ENCODE measurements at places on chromosomes 2 and 18.
A peak's percentile ranks its signal among the peaks of the same experiment; 100 is the strongest.

DNA sequence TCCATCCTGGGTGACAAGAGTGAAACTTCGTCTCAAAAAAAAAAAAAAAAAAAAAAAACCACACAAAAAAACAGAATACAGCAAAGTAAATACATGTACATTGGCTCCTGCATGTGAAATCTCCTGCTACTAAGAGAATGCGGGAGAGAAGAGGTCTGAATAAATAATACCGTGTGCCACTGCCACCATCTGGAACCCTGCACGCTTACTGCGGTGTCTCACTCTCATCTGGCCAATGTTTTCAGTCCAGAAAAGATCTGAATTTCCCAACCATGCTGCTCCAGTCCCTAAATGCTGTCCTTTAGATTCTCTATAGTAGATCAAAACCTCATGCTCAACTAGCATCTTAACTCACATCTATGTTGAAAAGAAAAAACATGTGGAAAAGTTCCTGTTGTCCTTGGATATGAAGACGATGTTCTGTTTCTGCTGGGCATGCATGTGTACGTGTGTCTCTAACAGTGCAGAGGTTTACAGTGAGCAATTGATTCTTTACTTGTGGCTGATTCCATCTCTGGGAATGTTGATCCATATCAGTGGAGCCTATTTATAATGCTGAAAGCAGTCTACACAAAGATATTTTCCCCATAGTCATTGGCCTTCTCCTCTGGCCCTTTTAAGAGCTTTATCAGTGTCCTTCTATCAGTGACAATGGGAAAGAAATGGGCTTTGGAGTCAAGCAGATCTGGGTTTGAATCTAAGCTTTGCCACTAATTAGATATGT, 11.9 kb downstream of the STON1 start:
- no peak for DNase-seq

GRCh38 chr18:49846718-49847470, 33.6 kb upstream of the ACAA2 start:
- DNase-seq = no peak

GRCh38 chr2:19833978-19834377, 67.8 kb downstream of the TTC32 start:
- no peak for DNase-seq

- peak; percentile 18 for DNase-seq
These were observed 125.8 kb downstream of the PTGR3 start for GRCh38 chr18:75083131-75083530.

- no peak for DNase-seq
These were observed 235.6 kb upstream of the ZNF521 start for GRCh38 chr18:25587545-25587944.

GRCh38 chr2:137967042-137967441, 2.8 kb downstream of the HNMT start:
- no peak for DNase-seq

- DNase-seq = no peak
These were observed 15.7 kb upstream of the TRIB2 start for GRCh38 chr2:12700989-12701388.

- DNase-seq = no peak
These were observed 169.1 kb upstream of the MC4R start for GRCh38 chr18:60541661-60542060.

DNA sequence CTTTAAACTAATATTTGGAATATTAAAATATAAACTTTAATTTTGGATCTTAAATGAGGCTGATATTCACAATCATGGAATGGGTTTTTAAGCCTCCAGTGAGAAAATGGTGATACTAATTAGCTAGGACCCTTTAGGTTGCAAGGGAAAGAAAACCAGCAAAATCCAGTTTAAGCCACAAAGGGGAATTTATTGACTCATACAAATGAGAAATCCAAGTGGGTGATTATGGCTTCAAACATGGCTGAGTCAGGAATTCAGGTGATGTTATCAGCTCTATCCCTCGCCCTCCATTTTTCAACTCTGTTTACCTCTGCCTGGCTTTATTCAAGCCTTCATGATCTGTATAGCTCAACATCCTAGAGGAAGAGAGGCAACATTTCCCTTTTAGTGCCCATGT, 75.3 kb upstream of the DLX2 start:
- no peak for DNase-seq

DNA sequence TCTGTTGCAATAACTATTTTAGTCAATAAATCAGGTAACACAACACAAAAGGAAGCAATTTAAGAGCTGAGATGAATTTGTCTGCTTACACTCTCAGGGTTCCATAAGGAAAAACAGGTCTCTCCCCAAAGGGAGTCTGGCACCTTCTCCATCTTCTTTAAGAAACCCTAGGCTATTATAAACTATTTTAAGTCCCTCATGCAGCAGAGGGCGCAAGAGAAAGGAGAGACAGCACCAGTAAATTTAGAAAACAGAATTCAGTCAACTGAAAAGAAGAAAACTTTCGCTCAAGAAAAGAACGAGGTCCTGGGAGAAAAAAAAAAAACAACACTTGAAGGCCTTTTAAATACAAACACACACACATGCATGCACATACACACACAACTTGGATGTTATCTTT, 19.1 kb downstream of the SULT1C4 start:
- no peak for DNase-seq

DNA sequence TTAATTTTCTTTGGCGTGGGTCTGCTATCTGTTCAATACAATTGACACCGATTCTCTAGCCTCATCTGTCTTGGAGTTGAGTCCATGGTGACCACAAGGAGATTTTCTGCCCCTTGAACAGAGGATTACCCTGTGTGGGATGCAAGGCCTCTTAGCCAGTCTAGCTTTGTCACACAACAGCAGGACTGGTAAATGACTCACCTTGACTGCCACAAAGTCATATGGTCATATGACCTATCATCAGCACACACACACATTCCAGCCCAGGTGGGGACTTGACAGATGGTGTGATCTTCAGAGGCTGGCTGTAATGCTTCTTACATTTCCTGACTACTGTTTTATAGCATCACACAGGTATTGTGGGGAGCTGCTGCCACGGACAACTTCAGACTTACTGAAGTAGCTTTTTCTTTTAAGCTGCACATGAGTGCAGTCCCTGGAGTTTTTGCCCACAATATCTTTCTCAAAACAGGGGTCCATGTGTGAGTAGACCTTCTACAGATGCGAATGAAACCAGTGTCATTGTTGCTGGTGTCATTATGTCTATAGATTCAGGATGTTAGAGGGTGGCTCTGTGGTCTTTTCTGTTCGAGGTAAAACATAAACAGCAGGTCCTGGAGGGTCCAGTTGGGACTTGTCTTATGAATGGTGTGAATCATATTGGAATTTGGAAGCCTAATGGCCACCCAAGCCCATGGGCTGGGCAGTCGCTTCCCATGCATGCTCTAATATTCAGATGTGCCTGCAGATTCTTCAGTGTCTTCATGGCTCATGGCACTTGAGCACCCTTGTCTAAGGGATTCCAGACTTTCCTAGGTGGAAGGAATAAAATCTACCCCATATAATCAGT, 18.6 kb upstream of the ACOXL start:
- no peak for DNase-seq

- no peak for DNase-seq
These were observed 925.7 kb downstream of the EPHA4 start for GRCh38 chr2:220646424-220646823.

DNA sequence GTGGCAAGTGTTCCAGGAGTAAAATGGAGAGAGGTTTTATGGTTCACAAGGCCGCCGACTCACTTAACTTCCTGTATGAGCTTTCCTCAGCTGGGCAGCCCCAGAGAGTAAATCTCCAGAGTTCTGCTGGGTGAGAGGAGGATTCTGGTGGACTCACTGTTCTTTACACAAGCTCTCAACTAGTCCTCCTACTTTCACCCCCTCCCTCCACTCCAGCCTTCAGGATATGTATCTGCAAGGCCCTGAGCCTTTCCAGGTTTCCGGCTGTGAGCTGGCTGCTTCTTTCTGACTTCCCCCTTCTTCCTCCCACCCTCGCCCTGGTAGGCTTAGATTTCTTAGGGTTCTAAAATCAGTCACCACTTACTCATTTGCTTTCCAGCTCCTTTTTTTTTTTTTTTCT, 34.0 kb downstream of the EML6 start:
- DNase-seq = no peak

GRCh38 chr2:58834404-58834803, 593.3 kb upstream of the FANCL start:
- DNase-seq = no peak

DNA sequence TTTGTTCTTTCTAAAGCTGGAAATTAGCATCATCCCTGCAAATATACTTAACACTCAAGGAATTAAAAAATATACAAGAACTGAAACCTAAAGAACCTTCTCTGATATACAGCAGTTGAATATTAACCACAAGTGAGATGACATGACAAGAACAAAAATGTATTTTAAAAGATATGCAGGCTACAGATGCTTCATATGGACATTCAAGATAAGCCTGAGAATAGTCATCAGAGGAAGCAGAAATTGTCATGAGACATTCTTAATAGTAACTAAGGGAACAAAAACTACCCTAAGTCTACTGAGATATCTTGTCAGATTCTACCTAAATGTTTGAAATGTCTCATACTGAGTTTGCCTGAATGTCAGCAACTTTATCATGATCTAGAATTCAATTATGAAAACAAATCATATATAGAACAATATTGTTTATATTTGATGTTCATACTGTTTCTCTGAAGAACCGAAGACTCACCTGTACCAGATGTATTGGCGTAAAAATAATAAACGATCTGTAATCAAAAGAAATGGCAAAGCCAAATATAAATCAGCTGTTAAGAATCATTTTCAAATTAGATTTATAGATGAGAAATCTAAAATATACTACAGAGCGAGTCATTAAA, 4.7 kb downstream of the NBAS start:
- DNase-seq = no peak

DNA sequence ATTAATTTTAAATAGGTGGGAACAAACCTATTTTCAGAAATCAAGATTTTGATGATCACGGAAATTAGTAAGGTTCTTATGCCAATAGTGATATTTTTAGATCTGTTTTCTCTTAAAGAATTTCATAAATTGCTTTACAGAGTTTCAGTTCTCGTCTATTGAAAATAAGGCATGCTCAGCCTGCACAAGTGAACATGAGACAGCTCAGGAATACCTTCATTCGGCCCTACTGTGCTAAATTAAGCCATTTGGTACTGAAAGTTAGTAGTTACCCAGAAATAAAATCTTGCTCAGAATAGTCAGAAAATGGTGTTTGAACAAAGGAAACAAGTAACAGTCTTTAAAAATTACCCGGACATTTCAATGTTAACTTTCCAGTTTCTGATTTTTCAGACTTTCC, 60.4 kb downstream of the DLGAP1 start:
- DNase-seq = no peak

DNA sequence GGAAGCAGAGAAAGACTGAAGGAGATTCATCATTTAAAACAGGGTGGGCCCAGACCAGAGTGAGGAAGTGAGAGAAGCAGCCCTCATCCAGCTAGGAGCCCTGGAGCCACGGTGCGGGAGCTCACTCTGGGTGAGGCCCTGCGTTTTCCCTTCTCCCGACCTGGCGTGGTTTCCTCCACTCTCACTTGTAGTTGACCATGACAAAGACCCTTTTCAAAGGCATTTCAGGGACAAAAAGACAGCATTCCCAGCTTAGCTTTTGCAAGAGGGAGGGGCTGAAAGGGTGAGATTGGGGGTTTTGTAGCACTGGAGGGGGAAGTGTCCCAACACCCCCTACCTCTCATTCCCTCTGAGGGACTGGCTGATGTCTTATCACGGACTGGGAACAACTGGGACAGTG, 56.6 kb downstream of the TRPM8 start:
- DNase-seq = peak; percentile 30

DNA sequence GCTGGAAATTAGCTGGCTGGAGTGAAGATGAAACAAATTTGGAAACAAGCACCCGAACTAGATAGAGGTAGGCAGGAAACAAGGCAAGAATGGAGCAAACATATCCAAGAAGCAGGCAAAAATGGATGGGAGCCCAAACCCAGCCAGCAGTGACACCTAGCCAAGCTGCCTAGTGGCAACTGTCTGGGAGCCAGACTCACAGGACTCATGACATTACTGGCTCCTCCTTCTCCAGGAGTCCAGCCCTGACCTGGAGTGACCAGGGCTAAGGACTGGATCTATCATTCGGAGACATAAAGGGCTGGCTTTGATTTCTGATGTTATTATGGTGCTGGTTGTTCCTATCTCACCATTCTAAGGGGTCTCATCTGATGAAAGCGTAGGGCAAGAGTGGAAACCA, 21.3 kb upstream of the ALK start:
- DNase-seq = no peak

GRCh38 chr2:98489971-98490962, 45.6 kb downstream of the INPP4A start:
- no peak for DNase-seq

DNA sequence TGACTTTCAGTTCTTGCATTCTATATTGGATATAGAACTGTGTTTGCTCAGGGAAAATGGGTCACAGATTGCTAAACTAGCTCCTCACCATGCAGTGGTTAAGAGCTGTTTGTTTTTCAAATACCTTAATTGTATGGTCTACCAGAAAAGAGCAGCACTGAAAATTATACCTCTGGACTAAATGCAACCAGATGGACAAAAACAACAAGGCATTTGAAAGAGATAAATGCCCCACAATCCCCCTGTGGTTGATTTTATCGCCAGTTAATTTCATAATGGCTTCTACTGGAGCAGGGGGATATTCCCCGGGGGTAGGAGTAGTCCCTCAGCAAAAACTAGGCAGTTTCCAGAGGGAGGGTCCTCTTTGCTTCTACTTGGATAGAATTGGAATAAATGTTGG, 267.9 kb upstream of the TNP1 start:
- no peak for DNase-seq

DNA sequence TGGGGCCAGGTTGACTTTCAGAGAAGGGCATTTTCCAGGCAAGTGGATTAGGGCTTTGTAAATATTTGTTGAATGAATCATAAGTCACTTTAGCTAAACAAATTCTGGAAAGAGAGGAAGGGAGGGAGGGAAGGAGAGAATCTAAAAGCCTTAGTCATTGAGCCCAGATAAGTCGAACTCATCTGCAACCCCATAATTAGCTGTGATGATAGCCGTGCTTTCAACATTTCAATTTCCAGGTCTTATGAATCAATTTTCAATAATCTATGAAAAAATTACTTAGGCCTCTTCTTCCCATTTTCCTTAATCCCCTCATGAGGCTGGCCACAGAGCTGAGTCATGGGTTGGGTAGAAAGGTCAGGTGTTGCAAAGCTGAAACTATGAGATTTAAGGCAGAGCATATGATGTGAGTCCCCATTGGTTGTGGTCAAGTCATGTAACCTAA, 111.9 kb upstream of the MAPRE2 start:
- no peak for DNase-seq

DNA sequence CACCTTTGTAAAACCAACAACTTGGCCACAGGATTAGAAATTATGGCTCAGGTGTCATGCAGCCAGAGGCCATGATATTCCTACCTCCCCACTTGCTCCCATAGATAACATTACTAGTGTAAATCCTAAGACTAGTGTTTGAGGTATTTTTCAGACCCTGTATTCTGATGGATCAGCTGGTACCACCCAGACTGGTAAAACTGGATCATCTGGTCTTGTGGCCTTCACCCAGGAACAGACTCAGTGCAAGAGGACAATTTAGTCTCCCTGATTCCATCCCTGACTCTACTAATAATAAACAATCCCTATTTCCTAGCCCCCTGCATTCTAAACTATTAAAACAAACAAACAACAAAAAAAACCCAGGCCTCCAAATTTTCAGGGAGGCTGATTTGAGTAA, 121.0 kb downstream of the ALPK2 start:
- no peak for DNase-seq

GRCh38 chr2:206616151-206616550, 26.1 kb upstream of the FAM237A start:
- DNase-seq = no peak
